ENCODE measurements at places on chromosomes 3 and 15. TPM values are rescaled to one million over a fixed set of nuclear protein-coding genes. Genes with fewer than 3 reads are reported as not detected.

Gene GOLGA6B
- not detected for polyA plus RNA-seq

Gene DPPA4
- polyA plus RNA-seq, result 4.9 TPM

Gene P2RY14
- 0.79 TPM for polyA plus RNA-seq

- DNase-seq, result no peak
Measured at GRCh38 chr15:45794304-45794703, 159.5 kb downstream of the SQOR start.

DNA sequence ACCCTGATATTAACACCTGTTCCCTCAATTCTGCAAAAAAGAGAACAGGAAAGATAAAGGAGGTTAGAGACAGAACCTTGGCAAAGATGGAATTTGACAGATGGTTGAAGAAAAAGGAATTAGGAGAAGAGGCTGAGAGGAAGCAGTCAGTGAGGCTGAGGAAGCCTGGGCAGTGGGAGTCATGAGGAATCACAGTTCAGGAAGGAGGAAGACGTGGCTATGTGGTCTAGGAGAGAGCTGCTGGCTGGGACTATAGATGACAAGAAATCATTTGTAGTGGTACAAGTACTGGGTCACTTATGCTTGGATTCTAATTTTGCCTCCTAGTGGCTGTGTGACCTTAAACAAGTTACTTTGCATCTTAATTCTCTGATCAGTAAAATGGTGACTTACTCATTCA is 49.0 kb downstream of the LARS2 start:
- DNase-seq, result no peak

- DNase-seq, result no peak
Measured at GRCh38 chr3:143581972-143582722, 266.1 kb downstream of the SLC9A9 start.

DNA sequence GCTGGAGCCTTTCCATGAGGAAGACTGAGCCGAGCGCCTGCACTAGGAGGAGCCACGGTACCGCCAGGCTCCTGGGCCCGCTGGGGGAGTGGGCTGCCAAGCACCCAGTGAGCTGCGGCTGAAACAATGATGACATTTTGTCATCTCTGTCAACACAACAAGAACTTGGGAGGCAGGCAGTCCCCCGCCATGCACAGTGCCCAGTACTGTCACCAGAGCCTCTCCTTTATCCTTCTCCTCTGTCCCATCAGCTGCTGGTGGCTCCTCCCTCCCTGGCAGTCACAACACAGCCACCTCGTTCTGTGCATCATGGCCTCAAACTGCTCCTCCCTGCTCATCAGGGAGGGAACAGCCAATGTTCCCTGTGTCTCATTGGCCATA is 34.0 kb upstream of the PCSK6 start:
- DNase-seq, result no peak

GRCh38 chr15:68755731-68756130 is 65.0 kb downstream of the ANP32A start:
- no peak for DNase-seq

GRCh38 chr15:71806452-71806931 is 3.9 kb upstream of the NR2E3 start:
- no peak for DNase-seq

Gene CFAP92
- 1.8 TPM for polyA plus RNA-seq

DNA sequence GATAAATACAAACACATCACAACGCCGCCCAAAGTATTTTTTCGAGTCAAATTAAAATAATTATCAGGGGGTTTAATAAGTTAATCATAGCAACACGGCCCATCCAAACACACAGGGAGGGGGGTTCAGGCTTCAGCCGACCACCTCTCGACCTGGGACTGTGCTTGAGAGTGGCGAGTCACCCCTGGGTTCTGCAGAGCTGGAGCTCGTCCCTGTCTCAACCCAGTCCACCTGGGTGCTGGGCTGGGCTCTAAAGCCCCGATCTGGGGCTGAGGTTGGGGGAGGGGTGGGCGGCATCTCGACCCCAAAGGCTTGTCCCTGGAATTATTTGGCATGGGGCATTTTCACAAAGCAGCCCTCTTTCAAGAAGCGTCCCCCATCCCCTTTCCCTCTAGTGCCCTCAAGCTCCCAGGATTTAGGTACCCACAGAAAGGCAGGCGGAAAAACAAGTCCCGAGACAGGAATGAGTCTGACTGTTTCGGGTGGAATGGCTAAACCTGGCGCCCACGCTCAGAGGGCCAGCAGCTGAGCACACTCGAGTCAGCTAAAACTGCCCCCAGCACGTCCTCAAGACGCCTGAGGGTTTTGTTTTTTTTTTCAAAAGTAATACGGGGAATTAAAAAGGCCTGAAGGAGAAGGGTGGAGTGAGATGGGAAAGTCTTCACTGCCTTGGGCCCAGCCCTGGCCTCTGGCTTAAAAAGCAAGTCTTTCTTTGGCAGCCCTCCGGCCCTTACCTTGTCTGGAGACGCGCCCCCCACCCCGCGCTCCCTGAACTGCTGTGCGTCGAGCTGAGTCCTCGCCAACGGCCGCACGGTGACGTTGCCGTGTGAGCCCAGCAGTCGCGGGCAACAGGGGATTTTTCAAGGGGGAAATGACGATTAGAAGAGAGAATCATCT is 32.5 kb downstream of the NR2F2 start:
- DNase-seq, result no peak

- DNase-seq, result no peak
Measured at GRCh38 chr3:65995030-65995429, 43.7 kb downstream of the MAGI1 start.

DNA sequence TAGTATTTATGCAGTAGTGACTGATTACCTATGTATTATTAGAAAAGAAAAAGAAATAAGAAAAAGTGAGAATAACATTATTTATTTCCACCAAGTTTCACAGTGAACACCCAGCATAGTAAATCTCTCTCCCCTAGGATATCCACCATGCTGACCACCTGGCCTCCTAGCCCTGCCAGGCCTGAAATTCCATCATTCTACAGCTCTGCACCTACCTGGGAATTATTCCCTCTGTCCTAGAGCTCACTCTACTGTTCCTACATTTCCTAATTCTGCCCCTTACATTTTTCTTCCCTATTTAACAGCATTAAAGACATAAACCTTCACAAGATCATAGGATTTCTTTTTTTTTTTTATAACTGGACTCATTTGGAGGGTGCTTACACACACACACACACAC is 525.3 kb upstream of the PPP2R3A start:
- DNase-seq, result no peak

DNA sequence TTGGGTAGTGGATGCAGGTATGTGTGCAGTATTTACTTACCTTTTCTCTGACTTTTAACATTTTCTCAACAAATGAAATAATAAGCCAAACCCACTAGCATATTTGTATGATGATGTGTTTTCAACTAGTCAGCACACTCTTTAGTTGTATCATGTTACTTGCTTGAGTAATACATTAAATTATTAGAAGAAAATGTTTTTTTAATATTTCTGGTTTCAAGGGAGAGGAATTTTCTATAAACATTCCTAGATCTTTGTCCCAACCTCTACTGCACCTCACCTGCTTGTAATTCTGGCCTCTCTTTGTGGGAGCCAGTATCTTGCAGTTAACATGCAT is 161.8 kb upstream of the CBLB start:
- no peak for DNase-seq

GRCh38 chr3:145915787-145916186 is 245.2 kb downstream of the PLOD2 start:
- no peak for DNase-seq

GRCh38 chr3:41581700-41582099 is 380.2 kb downstream of the ULK4 start:
- DNase-seq, result no peak

DNA sequence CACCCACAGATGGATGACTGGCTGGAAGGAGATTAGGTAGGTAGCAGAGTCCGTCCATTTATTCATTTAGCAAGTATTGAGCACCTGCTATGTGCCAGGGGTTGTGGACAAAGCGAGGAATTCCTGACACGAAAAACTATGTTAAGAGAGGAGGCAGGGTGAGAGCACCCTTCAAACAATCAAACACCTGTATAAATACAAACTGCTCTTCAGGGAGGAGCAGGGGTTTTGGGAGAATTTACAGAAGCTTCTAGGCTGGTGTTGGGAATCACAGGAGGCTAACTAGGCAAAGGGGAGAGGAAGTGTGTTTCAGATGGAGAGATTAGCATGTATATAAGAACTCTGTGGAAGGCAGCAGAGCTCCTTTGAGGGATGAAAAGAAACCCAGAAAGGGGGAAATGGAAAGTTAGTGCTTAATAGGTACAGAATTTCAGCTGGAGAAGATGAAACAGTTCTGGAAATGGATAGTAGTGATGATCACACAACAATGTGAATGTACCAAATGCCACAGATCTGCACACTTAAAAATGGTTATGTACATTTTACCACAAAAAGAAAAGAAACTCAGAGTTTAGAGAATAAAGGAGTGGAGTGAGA is 805 bp upstream of the SEC22C start:
- no peak for DNase-seq

GRCh38 chr3:13708871-13709595 is 160.1 kb downstream of the FBLN2 start:
- DNase-seq, result no peak

DNA sequence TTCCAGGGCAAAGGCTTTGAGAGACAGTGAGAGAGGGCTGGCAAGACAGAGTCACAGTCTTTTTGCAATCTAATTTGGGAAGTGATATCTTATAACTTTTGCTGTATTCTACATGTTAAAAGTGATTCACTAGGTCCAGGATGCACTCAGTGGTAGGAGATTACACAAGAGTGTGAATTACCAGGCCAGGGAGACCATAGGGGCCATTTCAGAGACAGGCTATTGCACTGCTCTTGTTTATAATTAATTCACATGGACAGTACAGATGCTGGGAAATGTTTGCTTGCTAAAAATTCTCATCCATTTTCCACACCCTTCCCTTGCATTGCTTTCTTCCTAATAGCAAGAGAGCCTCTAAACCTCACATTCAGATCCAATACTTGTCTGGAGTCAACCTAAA is 22.6 kb upstream of the POMGNT2 start:
- no peak for DNase-seq

GRCh38 chr3:184485906-184486305 is 75.7 kb upstream of the EPHB3 start:
- no peak for DNase-seq

DNA sequence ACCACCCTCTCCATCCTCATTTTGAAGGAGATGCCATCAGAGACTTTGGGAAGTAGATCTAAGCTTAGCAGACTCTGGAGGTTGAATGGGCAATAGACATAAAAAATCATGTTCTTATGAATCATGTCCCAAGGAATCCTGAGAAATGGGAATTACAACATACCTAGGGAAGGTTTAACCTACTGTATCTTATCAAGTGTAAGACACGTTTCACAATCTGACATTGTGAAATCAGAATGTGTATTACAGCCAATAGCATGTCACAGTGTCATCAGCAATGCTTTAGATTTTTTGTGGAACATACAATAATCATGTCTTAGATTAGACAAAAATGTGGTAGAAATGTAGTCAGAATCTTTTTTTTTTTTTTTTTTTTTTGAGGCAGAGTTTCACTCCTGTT is 332.4 kb upstream of the TLE3 start:
- no peak for DNase-seq

GRCh38 chr3:65660000-65660598 is 378.6 kb downstream of the MAGI1 start:
- DNase-seq, result no peak

Gene TGM5
- not detected for polyA plus RNA-seq

Gene DHX36
- polyA plus RNA-seq, result 63.5 TPM

Gene XCR1
- polyA plus RNA-seq, result 0.06 TPM

DNA sequence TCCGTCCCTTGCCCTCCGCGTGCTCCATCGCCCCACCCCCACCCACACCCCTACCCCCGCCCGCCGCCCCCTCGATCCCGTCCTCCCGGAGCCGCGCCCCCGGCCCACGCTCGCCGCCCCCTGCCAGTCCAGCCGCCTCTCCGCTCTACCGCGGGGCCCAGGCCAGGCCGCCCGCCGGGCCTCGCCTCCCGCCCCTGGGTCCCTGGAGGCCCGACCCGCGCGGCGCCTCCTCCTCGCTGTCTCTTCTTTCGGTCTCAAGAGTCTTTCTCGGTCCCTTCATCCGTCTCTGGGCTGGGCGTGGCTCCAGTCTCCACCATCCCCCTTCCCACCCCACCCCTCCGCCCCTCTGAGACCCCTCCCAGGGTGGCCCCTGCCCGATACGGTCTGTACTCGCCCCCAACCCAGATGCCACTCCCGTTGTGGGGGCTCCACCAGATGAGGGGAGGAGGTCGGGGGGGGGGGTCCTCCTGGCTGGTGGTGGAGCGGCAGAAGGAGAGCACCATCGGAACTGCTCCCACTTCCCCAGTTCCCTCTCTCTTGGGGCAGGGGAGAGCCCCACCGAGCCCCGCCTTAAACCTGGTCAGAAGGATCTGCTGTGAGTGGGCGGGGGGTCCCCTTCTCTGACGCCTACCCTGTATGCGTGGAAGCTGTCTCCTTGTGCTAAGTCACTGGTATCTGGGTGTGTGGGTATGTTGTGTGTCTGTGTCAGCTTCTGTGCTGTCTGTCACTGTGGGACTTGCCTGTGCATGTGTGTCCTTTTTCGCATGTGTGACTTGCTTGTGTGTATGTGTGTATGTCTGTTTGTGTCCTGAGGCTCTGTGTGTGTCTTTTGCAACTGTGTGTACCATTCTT is 1.0 kb downstream of the PRKCD start:
- no peak for DNase-seq

Gene ANAPC13
- 113 TPM for polyA plus RNA-seq

Gene CRYGS
- 3.6 TPM for polyA plus RNA-seq

DNA sequence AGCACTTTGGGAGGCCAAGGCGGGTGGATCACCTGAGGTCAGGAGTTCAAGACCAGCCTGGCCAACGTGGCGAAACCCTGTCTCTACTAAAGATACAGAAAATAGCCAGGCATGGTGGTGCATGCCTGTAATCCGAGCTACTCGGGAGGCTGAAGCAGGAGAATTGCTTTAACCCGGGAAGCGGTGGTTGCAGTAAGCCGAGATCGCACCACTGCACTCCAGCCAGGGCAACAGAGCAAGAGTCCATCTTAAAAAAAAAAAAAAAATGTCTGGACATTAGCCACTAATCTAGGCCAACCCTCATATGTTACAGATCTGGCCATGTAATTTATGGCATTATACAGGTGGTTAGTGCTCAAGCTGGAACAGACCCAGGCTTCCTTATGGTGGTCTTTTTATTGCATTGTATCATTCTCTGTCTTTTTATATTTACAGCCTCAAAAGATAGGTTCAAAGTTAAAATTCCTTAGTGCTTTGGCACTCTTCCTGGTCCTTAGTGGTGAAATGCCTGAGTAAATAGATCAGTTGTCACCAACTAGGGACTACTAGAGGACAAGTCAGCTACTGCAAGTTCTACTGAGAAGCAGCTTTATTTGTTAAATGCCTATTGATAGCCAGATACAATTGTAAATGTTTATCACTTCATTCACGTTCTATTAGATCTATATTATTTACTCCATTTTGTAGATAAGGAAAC is 16.0 kb downstream of the STARD9 start:
- DNase-seq, result no peak

DNA sequence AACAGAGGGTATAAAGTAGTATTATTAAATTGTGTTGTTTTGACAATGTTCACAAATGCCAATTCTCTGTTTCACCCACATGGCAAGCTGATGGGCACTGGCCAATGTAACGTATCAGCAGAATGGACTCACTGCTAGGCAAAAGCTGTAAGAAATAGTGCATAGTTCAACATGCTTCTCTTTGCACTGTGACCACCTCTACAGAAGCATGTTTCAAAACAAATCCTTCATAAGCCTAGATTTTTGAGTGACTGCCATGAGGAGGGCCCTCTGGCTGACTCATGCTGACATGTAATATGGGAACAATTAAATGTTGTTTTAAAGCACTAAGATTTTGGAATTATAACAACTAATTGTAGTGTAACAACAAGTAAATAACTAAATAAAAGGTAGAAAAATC is 3.2 kb downstream of the GBE1 start:
- no peak for DNase-seq

Gene HRG
- polyA plus RNA-seq, result 1.9 TPM

GRCh38 chr3:11159421-11159904 is 5.2 kb downstream of the HRH1 start:
- no peak for DNase-seq

Measured in left renal cortex interstitium (tissue), 4 donors.